ENCODE measurements at places on chromosomes 5 and 9.
A peak's percentile ranks its signal among the peaks of the same experiment; 100 is the strongest.

DNA sequence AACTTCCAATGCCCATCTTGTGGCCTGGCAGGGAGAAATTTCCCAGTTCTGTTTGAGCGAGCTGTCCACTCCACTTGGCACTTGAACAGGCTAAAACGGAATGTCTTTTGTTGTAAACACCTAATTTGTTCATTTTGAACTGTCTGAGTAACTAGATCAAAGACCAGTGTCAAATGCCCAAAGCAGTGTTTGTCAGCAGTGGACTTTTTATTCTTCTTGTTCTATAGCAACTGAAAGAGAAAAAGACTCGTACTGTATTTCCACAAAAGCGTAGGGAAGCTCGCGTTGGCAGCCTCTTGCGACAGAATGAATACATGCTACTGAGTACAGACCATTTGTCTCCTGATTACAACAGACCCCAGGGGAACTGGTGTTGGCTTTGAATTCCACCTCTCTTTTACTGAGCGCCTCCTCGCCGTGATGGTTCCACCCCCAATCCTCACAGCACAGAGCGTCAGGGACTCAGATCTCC lies 601.8 kb upstream of the ZNF608 start:
- no peak for DNase-seq

GRCh38 chr5:171023508-171023907 lies 161.7 kb downstream of the RANBP17 start:
- no peak for DNase-seq

GRCh38 chr5:167934551-167934971 lies 356.9 kb upstream of the WWC1 start:
- DNase-seq, result no peak

- peak; percentile 49 for DNase-seq
These were observed 9.1 kb upstream of the RFK start for GRCh38 chr9:76403352-76403751.

- DNase-seq, result no peak
These were observed 1236.6 kb downstream of the MAT2B start for GRCh38 chr5:164742025-164742424.

DNA sequence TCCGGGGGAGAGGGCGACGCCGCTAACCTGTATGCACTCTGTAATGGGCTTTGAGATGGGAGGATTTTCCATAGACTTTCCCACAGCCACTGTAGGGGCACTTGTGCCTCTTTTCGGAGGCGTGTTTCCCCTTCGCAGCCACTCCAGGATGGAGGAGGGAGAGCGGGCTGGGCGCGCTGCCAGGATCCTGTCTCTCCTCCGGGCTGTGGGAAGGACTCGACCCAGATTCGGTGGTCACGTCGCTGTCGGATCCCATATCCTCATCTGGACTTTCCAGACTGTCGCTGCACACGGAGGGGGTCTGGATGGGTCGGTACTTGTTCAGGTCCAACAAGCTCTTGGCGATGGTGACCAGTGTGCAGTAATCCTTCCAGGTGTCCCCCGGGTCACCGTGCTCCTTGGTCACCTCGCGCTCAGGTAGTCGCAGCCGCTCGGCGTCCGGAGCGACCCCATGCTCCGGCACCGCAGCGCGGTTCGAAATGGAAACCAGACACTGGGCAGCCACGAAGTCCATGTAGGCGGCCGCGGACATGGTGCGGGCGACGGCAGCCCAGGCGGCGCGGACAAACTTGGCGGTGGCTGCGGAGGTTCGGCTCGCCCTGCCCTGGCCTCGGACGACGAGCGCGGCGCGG lies 1.5 kb downstream of the KLF9 start:
- DNase-seq, result peak; percentile 37

DNA sequence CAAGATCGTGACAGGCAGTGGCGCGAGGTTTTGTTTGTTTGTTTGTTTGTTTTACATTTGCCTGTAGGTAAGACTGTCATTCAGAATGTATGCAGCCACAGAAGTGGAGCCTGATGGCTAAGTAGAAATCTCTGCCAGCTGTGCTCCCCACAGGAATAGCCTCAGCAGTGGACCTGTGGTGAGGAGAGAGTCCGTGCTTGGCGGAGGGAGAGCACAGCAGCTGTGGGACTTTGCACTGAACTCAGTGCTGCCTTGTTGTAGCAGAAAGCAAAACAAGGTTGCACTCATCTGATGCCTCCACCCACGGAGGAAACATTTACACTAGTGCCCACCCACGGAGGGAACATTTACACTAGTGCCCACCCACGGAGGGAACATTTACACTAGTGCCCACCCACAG lies 4.4 kb upstream of the ZNF782 start:
- no peak for DNase-seq

DNA sequence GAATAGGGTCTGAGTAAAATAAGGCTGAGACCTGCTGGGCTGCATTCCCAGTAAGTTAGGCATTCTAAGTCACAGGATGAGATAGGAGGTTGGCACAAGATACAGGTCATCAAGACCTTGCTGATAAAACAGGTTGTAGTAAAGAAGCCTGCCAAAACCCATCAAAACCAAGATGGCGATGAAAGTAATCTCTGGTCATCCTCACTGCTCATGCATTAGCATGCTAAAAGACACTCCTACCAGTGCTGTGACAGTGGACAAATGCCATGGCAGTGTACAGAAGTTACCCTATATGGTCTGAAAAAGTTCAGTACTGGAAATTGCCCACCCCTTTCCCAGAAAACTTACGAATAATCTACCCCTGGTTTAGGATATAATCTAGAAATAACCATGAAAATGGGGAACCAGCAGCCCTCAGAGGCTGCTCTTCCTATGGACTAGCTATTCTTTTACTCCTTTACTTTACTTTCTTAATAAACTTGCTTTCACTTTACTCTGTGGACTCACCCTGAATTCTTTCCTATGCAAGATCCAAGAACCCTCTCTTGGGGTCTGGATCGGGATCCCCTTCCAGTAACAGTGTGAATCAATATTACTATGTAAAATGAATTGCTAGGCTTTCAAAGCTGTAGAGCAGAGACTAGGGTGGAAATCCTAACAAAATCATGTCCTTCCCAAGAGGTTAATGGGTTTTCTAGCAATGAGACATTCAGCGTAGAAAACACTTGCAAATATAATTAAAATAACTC lies 257.8 kb downstream of the KIAA0825 start:
- DNase-seq, result no peak

- DNase-seq, result peak; percentile 79
These were observed 141.7 kb downstream of the HTR1A start for GRCh38 chr5:63820577-63820976.

DNA sequence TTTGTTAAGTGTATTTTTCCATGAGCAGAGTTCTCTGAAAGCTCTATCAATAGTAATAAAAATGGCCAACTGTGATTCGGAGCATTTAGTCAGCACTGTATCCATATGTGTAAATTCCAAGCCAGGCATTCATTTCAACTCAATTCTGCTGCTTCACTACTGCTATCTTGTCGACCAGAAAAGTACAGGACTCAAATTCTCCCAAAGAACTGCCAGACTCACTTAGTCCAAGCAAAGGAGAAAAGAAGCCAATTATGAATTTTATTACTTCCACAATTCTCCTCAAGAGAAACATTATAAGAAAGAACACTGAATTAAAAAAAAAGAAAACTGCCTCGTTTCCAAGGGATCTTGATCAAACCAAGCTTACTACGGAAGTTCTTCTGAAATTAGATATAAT lies 906.3 kb upstream of the DMAC1 start:
- DNase-seq, result no peak

DNA sequence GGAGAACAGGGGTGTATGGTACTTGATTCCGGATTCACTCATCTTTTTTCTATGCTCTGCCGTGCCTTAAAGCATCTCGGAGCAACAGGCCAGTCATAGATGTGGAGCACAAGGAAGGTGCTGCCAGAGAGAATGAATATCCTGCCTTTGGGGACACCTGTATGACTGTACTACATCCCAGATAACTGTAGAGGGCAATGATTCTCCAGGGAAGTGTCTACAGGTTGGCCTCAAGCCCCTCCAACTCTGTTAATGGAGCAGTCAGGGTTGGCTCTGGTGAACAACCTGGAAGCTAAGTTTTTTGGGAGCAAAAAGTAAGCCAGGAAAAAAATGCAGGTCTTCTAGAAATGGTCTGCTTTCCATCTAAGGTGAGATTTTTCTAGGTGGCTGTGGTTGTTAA lies 71.0 kb downstream of the NREP start:
- peak; percentile 39 for DNase-seq

DNA sequence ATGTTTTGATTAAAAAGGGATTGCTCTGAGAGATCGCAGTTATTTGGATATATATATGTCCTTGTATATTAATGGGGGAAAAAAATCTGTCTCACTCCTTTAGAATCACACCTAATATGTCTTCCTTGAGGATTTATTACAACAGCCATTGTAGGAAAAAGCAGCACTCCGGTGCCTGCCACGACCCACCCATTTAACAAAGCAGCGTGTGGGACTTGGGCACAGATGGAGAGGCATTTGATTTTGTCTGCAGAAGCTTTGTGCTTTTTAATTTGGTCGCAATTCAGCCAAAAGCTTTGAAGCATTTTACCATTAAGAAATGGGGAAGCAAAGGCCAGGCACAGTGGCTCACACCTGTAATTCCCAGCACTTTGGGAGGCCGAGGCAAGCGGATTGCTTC lies 159.2 kb downstream of the SMARCA2 start:
- no peak for DNase-seq

Data from COR-L47 (cell line).